ENCODE measurements at places on chromosomes 11 and 22. TPM values are rescaled to one million over a fixed set of nuclear protein-coding genes. Genes with fewer than 3 reads are reported as not detected.

The GRIA4 gene
- total RNA-seq = not detected

The C11orf16 gene
- not detected for total RNA-seq

The FREY1 gene
- not detected for total RNA-seq

The ZNF215 gene
- 4.9 TPM for total RNA-seq

The NPAS4 gene
- total RNA-seq = not detected

The IL17RA gene
- 31.6 TPM for total RNA-seq

The TMPRSS4 gene
- total RNA-seq = not detected

The OR51B4 gene
- not detected for total RNA-seq

The MN1 gene
- 25.9 TPM for total RNA-seq
